Activated naive CD4-positive, alpha-beta T cell treated with anti-CD3 and anti-CD28 coated beads, Interleukin-2, amount 10 ng/mL, durations not matched to agents 7 days and 5 days (primary cell): ENCODE measurements at places on chromosomes 13 and 19.
A peak's percentile ranks its signal among the peaks of the same experiment; 100 is the strongest.

GRCh38 chr19:6610934-6611852 lies 20.2 kb upstream of the CD70 start:
- no peaks in the 10 kb centered on the region for H3K36me3 ChIP-seq
- H3K4me1 ChIP-seq, result peaks cover 8% of the 10 kb centered on the region
- DNase-seq, result no peak
- H3K4me3 ChIP-seq, result no peak overlapping the region
- H3K27me3 ChIP-seq, result peaks cover 31% of the 10 kb centered on the region

GRCh38 chr13:47168618-47169017 lies 271.8 kb upstream of the HTR2A start:
- no peak overlapping the region for H3K27ac ChIP-seq
- no peaks in the 10 kb centered on the region for H3K27me3 ChIP-seq
- H3K36me3 ChIP-seq, result no peaks in the 10 kb centered on the region

DNA sequence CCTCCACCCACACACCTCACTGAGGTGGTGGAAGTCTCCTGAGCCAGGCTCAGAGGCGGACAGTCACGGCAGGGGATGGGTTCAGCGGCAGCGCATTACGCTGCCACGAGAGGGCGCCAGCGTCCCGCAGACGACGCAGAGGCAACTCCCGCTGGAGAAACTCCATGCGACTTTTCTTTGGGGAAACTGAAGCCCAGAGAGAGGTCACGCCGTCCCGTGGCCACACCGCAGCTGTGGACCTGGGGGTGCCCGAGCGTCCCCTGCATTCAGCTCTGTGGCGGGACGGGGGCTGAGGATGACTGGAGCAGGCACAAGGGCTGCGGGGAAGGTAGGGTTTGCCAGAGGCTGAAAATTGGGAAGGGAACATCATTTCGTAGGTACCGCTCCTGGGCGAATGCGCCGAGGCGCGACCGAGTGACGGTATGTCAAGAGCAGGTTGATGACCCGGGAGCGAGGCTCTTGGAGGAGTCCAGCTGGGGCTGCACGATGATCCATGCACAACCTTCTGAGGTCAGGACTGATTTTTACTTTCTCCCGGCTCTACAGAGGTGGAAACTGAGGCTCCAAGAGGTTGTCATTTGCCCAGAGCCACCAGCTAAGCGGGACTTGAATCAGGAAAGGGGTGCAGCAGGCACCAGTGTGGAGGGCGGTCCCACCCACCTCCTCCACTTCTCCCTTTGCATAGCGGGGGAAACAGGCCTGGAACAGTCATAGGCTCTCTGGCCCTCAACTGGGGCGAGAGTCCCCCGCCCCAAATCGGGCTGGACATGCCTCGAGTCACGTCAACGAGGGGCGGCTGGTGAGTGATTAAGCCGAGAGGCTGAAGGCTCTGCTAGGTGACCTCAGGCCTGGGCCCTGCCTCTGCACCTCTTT lies 690 bp upstream of the ARRDC2 start:
- H3K27ac ChIP-seq, result peak overlapping the region; percentile 95
- peaks cover 32% of the 10 kb centered on the region for H3K36me3 ChIP-seq
- peak overlapping the region; percentile 83 for H3K4me3 ChIP-seq
- peaks cover 3% of the 10 kb centered on the region for H3K27me3 ChIP-seq
- peaks cover 54% of the 10 kb centered on the region for H3K4me1 ChIP-seq

GRCh38 chr13:29943686-29944085 lies 93.3 kb upstream of the UBL3 start:
- no peak overlapping the region for H3K4me3 ChIP-seq
- H3K36me3 ChIP-seq, result peaks cover 9% of the 10 kb centered on the region
- no peak overlapping the region for H3K27ac ChIP-seq
- H3K4me1 ChIP-seq, result peaks cover 10% of the 10 kb centered on the region

DNA sequence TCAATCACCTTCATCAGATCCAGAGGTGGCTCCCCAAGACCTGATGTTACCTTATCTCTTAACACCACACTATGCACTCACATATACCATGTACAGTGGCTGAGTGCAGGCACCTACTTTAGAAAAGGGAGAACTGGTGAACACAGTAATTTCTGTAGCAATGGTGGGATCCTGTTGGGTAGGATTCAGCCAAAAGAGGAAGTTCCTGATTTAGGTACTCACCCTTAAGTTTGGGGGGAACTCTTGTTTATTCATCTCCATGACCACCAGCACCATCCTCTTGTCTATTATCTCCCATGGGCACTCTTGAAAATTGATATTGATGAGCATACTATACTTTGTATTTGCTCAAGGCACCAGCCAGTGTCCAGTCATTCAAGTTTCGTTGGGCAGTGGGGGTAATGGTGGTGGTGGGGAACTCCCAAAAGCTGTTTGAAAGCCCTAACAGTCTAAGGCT lies 324.4 kb downstream of the LMO7 start:
- H3K4me1 ChIP-seq, result no peaks in the 10 kb centered on the region
- H3K27me3 ChIP-seq, result no peaks in the 10 kb centered on the region
- H3K36me3 ChIP-seq, result no peaks in the 10 kb centered on the region

- no peaks in the 10 kb centered on the region for H3K4me1 ChIP-seq
- H3K27ac ChIP-seq, result no peak overlapping the region
- H3K36me3 ChIP-seq, result no peaks in the 10 kb centered on the region
- peaks cover 4% of the 10 kb centered on the region for H3K27me3 ChIP-seq
These were observed 317.7 kb upstream of the OBI1 start for GRCh38 chr13:78976696-78977095.

DNA sequence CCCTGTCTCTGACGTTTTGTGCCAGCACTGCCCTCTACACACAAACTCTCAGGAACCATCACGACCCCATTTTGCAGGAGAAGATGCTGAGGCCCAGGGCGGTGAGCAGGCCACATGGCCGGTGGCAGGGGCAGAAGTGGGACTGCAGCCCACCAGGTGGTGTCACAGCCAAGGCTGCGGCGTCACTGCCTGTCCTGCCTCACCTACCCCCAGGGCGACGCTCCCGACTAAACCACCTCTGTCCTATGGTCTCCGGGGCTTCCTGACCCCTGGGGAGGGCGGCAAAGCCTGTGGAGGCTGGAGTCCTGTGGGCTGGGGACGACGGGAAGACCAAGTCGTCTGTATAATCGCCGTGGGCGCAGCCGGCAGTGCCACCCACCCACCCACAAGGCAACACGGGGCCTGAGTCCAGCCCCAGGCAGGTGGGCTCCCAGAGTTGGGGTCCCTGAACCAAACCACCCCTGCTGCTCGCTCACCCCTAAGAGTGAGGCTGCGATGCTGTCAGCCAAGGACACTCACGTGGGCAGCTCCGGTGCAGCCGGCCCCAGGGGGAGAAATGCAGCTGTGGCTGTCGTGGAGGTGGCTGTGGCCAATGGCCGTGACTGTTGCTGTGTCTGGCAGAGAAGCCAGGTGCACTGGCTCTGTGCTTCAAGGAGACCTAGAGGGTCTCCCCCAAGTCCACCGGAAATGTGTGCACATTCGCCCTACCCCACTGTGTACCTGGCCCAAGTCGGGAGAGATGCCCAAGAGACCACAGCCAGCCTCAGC lies 29.7 kb downstream of the RASA3 start:
- H3K4me3 ChIP-seq, result no peak overlapping the region
- DNase-seq, result no peak
- peak overlapping the region; percentile 37 for H3K27ac ChIP-seq
- H3K4me1 ChIP-seq, result peaks cover 28% of the 10 kb centered on the region
- H3K36me3 ChIP-seq, result peaks cover 58% of the 10 kb centered on the region
- no peaks in the 10 kb centered on the region for H3K27me3 ChIP-seq

- H3K4me1 ChIP-seq, result peaks cover 15% of the 10 kb centered on the region
- H3K36me3 ChIP-seq, result no peaks in the 10 kb centered on the region
- H3K27ac ChIP-seq, result no peak overlapping the region
- H3K4me3 ChIP-seq, result no peak overlapping the region
These were observed 21.8 kb downstream of the MRPS12 start for GRCh38 chr19:38952395-38953165.

DNA sequence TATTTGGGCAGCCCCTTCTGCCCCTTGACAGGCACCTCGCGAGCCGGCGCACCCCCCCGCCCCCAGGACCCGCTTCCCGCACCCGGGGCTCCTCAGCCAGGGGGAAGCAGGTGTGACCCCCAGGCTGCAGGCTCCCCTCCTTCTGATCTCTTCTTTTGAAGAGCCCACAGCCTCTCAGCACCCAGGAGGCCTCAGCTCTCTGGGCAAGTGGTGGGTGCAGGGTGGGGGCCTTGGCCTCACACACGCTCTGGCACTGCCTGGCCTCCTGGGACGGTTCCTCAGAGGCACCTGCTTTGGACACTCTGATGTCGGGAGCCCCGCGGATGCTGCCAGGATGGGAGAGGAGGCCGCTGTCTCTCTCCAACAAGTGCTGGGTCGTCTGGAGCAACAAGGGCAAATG lies 1.5 kb upstream of the C13orf46 start:
- DNase-seq, result no peak
- no peak overlapping the region for H3K27ac ChIP-seq
- no peaks in the 10 kb centered on the region for H3K4me1 ChIP-seq

DNA sequence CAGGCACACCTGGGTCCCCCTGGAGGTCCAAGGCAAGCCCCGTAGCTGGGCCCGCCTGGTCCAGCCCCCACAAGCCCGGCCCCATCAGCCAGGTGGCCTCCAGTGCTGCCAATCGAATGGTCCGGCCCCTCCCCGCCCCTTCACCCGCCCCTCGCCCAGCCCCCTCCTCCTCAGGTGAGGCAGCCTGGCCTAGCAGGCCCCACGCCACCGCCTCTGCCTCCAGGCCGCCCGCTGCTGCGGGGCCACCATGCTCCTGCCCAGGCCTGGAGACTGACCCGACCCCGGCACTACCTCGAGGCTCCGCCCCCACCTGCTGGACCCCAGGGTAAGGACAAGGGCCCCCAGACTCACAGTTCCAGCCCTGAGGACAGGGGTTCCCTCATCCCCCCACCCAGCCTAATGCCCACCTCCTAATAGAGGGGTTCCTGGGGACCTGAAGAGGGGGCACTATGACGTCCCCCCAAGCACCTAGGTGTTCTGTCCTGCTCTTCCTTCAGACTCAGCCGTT lies at the start of gene HPN:
Gene HPN (plus strand): TSS at position 174 of the 508 bp plus-strand sequence. CDS start 786 bp downstream, outside the sequence.
- no peak for DNase-seq
- no peak within 1 kb of the TSS for H3K27ac ChIP-seq
- peaks cover 76% of the 10 kb centered on the region for H3K27me3 ChIP-seq
- no peaks in the 10 kb centered on the region for H3K36me3 ChIP-seq

GRCh38 chr13:99386495-99386894 lies 79.3 kb upstream of the GPR183 start:
- no peak overlapping the region for H3K4me3 ChIP-seq
- DNase-seq, result no peak
- H3K27me3 ChIP-seq, result no peaks in the 10 kb centered on the region
- H3K36me3 ChIP-seq, result peaks cover 28% of the 10 kb centered on the region

- DNase-seq, result no peak
- no peaks in the 10 kb centered on the region for H3K4me1 ChIP-seq
- no peak overlapping the region for H3K27ac ChIP-seq
- no peaks in the 10 kb centered on the region for H3K27me3 ChIP-seq
These were observed 118.0 kb downstream of the KDM4B start for GRCh38 chr19:5086725-5087439.

GRCh38 chr19:16598848-16599247 lies 26.6 kb upstream of the SLC35E1 start:
- H3K27me3 ChIP-seq, result no peaks in the 10 kb centered on the region
- peaks cover 5% of the 10 kb centered on the region for H3K36me3 ChIP-seq
- DNase-seq, result no peak
- no peak overlapping the region for H3K4me3 ChIP-seq

DNA sequence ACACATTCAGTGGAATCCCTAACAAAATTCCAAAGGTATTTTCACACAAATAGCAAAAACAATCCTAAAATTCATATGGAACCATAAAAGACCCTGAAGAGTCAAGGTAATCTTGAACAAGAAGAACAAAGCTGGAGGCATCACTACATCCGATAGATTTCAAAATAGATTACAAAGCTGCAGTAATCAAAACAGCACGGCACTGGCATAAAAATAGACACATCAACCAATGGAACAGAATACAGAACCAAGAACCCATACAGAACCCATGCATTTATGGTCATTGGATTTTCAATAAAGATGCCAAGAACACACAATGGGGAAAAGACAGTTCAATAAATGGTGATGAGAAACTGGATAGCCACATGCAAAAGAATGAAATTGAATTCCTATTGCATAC lies 32.5 kb downstream of the ZNF566 start:
- H3K36me3 ChIP-seq, result peaks cover 27% of the 10 kb centered on the region
- no peak overlapping the region for H3K27ac ChIP-seq
- H3K4me3 ChIP-seq, result no peak overlapping the region
- H3K4me1 ChIP-seq, result no peaks in the 10 kb centered on the region
- H3K27me3 ChIP-seq, result no peaks in the 10 kb centered on the region
- DNase-seq, result no peak

DNA sequence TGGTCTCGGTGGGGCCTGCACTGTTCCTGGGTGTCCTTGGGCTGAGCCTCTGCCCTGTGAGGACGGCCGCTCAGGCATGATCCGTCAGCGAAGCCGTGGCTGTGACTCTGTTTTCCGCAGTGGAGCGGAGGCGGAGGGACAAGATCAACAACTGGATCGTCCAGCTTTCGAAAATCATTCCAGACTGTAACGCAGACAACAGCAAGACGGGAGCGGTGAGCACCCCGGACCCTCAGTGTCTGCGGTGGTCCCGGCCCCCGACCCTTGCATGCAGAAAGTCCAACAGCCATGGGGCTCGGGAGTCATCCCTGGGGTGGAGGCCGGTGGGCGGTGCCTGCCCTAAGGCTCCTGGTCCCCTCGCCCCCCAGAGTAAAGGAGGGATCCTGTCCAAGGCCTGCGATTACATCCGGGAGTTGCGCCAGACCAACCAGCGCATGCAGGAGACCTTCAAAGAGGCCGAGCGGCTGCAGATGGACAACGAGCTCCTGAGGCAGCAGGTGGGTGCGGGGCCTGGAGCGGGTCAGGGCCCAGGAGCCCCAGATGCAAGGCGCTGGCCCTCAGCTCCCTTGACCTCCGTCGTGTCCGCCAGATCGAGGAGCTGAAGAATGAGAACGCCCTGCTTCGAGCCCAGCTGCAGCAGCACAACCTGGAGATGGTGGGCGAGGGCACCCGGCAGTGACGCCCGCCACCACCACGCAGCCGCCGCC lies 3.6 kb upstream of the HAMP start:
- H3K4me1 ChIP-seq, result peaks cover 4% of the 10 kb centered on the region
- peaks cover 34% of the 10 kb centered on the region for H3K36me3 ChIP-seq
- H3K4me3 ChIP-seq, result no peak overlapping the region
- no peak overlapping the region for H3K27ac ChIP-seq
